Fibroblast of skin of right quadriceps (primary cell): ENCODE measurements at places on chromosomes 11 and 22.
A peak's percentile ranks its signal among the peaks of the same experiment; 100 is the strongest.

DNA sequence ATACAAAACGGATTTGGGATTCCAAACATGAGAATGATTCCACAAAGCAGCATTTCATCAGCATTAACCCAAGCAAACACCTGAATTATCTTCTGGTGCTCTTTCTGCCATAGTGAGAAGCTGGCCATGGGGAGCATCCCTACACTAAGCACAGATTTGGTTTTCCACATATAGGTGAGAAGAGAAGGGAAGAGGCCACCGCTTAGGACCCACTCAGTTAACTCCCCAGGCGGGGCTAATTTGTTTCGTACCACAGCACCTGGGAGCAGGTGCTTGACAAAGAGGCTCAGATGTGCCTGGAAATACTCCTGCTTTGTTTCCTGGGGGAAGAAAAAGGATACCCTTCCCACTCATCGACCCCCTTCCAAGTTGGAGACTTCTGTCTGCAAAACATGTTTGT lies 64.2 kb downstream of the RAB30 start:
- DNase-seq: no peak

DNA sequence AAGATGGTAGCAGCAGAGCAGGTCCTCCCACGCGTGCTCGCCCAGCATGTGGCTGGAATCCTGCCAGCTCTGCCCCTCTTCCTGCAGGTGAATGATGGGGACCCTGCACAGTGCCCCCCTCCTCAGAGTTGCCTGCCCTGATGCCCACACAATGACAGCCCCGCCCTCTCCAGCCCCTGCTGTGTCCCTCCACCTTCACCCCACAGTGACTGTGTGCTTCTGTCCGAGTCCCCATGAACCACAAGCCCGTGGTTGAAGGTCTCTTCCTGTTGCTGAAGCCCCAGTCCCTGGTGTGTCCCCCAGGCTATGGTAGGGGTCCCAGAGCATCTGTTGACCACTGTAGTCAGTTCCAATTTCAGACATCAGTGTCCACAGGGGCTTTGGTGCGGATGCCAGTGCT lies 71.0 kb downstream of the BRD1 start:
- no peak for DNase-seq

GRCh38 chr11:104798789-104799188 lies 99.5 kb downstream of the CASP12 start:
- no peak for DNase-seq

GRCh38 chr22:42768385-42769035 lies 47.8 kb upstream of the A4GALT start:
- no peak for DNase-seq

- DNase-seq: no peak
Measured at GRCh38 chr22:37241351-37242142, 2.5 kb downstream of the RAC2 start.

DNA sequence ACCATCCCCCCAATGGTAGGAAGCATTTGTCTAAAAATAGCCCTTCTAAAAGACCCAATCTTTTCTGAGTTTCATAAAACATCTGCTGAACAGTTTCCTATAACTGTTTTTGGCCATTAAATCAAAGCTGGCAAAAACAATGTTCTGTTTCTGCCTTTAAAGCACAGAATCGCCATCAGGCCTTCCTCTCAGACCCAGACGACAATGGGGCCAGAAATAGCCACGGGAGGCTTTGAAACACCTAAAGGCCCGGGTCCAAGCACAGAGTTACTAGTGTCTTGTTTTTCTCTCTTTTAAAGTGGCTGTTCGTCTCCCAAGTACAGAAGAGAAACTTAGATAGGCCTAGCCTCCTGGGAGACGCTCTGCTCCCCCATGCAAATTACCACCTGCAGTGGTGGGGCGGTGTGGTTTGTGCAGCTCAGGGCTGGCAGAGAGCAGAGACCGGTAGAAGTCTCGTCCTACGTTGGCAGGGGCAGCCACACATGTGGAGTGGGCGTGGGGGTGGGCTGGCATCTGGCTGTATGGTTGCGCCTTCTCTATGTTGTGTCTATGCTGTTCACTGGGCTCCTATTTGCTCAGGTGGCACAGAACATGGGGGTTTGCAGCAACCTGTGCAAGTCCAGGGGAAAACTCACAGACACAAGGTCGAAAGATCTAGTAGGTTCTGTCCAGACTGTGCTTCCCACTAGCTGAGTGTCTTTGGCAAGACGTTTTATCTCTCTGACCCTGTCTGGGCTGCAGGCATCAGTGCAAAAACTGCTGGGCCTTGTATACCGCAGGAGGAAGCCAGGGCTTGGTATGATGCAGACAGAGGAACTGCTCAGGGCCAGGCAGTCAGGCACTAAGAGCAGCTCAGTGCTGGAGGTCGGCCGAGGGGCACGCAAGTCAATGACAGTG lies 23.6 kb upstream of the ETS1 start:
- no peak for DNase-seq

GRCh38 chr22:27851974-27852746 lies 50.6 kb upstream of the MN1 start:
- peak; percentile 67 for DNase-seq

DNA sequence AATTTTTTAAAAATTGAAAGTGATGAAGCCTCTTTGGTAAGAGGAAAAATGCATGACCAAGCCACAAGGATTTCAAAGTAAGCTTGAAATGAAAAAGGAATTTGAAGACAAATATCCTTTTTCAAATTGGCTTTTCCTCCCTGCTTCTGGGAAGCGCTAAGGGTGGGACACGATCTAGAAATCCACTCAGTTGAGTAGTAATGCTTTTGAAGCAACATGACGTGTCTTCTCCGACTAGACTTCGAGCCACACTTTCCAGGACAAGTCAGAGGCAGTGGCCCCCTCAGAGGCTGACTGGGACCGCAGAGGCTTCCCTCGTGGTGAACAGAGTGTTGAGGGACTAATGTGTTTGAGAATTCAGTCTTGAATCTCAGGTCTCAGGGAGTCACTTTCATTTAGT lies 39.8 kb downstream of the KREMEN1 start:
- no peak for DNase-seq

- DNase-seq: peak; percentile 88
Measured at GRCh38 chr11:103994094-103994493, 42.3 kb upstream of the DDI1 start.

DNA sequence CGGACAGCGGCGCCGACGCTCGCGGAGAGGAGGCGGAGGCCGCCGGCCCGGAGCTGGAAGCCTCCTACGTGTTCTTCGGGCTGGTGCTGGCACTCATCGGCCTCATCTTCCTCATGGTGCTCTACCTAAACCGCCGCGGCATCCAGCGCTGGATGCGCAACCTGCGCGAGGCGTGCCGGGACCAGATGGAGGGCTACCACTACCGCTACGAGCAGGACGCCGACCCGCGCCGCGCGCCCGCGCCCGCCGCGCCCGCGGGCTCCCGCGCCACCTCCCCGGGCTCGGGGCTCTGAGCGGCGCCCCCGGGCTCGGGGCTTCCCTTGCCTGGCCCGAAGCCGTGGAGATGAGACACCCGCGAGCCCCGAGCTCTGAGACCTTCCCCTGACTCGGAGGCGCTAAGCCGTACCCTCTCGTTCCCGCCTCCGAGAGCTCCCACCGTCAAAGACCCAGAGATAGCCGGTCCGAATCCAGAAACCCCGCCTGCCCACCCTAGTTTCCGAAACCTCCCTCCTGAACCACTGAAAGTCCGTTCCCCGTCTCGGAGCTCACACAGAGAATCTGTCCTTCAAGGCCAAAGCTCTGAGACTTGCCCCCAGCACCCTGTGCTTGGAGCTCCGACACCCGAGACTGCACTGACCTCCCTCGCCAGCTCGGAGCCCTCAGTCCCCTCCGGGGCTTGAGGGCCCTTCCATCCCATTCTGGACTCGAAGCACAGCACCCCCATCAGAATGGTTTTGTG lies 1.5 kb downstream of the TPBGL start:
- DNase-seq: no peak

GRCh38 chr11:66619080-66619554 lies 2.7 kb downstream of the RBM14 start:
- peak; percentile 28 for DNase-seq

- DNase-seq: peak; percentile 49
Measured at GRCh38 chr22:46953968-46954765, 191.7 kb downstream of the TBC1D22A start.

DNA sequence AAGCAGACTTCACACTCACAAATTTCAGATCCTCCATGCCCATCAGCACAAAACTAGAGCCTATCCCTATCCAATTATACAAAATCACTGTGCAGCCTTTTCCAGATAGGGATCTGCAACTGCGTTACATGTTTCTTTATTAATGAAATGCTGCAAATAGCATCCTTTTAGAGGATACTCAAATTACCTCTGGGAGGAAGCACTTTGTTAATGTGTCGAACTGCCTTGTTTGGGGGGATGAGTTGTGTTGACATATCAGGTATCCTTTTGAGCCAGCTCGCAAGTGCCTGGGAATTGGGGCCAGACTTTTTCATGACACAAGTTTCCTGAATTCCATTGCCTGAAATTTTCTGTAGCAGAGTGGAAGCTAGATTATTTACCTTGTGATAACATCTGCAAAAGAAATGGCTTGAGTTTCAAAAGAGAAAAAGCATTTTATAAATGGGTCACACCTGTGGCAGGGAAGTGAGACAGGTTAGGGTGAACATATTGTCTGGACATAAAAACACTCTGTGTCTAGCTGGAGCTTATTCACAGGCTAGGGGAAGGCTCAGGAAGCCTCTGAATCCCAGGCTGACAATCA lies 299.1 kb upstream of the MTNR1B start:
- DNase-seq: no peak
